ENCODE measurements at places on chromosomes 16 and 17.

- no peak for DNase-seq
These were observed 71.8 kb upstream of the METRNL start for GRCh38 chr17:83007504-83008185.

DNA sequence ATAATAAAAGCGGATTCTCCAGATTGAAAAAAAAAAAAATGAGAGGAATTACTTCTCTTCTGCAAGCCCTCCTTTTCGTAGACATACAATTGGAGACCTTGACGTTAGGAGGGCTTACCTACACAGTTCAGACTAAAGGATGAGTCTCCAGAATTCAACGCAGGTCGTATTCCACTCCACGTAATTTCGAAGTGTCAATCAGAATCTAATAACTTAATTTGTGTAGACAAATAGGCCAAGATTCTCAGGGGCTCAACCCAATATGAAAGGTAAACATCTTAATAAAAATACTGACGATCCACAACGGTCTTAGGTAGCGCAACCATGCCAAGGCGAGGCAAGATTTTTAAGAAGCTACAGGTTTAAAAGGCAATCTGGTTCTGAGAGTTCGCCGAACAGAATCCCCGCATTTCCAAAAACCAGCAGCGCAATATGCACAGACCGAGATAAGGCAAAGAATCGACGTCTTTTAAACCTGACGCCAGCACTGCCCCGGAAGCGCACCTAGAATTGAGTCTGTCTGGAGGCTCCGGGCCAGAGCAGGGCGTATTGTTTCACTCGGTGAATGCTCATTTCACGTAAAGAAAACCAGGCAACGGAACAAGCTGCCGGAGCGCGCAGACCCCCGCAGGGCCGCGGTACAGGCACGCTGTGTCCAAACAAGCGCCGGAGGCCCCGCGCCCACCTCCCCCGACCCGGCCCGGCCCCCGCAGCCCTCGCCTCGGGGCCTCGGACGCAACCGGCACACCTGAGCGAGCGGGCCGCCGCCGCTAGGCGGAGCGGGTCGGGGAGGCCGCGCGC, 623 bp downstream of the MBTPS1 start:
- no peak for DNase-seq

GRCh38 chr17:66950886-66951604, 13.5 kb upstream of the CACNG4 start:
- DNase-seq: no peak

GRCh38 chr16:21646721-21647561, 5.5 kb downstream of the IGSF6 start:
- DNase-seq: no peak

DNA sequence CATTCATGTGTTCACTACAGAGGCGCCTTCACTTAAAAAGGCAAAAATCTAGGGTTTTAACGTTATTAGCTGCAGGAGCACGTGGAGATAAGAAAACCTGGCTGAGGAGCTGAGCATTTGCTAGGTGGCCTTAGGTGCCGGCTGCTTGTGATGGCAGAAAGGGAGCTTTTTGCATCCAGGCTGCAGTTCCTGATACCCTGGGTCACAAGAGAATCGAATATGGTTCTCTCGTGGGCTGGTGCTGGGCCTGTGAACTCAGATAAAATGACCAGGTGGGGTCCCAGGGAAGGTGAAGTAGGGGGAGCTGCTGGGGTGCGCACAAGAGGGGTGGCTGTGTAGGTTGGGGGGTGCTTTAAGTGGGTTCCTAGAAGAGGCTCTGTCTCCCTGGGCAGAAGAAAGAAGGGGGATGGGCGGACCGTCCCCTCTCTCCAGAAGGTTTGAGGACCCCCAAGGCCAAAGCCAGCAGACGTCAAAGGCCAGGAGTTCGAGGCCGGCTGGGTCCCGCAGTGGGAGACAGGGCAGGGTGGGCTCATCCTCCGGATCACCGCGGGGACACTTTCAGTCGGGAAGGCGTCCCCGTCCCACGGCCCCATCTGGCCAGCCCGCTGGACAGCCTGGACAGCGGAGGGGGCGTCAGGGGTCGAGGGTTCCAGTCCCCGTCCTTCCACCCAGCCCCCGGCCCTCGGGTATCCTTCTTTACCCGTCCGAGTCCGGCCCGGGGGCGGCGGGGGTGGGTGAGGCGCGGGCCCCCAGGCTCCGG, 740 bp upstream of the CMIP start:
- no peak for DNase-seq

- DNase-seq: no peak
These were observed 9.4 kb upstream of the HEATR6 start for GRCh38 chr17:60087882-60088669.

DNA sequence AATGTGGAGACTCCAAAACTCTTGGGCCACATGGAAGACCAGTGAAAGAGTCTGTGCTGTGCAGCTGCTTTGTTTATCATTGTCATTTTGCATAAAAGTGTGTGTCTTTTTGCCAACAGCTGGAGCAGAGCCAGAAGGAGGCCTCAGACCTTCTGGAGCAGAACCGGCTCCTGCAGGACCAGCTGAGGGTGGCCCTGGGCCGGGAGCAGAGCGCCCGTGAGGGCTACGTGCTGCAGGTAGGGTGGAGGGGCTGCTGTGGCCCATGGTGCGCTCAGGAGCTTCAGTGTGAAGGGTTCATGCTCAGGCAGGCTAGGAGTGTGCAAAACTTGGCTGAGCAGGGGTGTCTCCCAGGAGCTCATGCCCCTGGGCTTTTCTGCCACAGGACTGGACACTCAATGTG, 45.0 kb downstream of the PLD6 start:
- DNase-seq: no peak
